Stimulated activated CD8-positive, alpha-beta memory T cell treated with anti-CD3 and anti-CD28 coated beads, Interleukin-12 subunit alpha, Interleukin-12 subunit beta, amount 100 ng/mL, for 4 hours (primary cell): ENCODE measurements at places on chromosomes 11 and 22.

- DNase-seq: no peak
Measured at GRCh38 chr11:102494216-102494615, 36.3 kb downstream of the MMP7 start.

GRCh38 chr11:15865212-15865987 lies 490.9 kb downstream of the SOX6 start:
- no peak for DNase-seq

GRCh38 chr11:102419181-102419580 lies 33.4 kb downstream of the TMEM123 start:
- no peak for DNase-seq

DNA sequence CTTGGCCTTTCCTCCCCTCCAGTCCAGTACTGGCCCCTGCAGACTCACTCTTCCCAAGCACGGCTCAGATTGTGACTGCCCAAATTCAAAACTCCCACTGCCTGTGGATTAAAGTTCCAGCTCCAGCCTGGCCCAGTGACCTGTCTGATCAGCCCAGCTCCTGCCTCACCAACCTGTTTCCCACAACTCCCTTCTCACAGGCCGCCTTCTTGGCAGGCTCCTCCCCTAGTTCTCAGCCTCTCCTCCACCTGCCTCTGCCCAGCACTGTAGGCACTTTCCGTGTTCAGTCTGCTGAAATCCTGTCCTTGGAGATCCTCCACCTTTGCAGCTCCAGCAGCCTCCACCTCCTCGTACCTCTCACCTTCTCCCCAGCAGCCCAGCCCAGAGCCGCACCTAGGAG lies 68.6 kb downstream of the MICAL2 start:
- no peak for DNase-seq
